NCI-H69 (cell line): ENCODE measurements at places on chromosomes 2 and 18.
A peak's percentile ranks its signal among the peaks of the same experiment; 100 is the strongest.

DNA sequence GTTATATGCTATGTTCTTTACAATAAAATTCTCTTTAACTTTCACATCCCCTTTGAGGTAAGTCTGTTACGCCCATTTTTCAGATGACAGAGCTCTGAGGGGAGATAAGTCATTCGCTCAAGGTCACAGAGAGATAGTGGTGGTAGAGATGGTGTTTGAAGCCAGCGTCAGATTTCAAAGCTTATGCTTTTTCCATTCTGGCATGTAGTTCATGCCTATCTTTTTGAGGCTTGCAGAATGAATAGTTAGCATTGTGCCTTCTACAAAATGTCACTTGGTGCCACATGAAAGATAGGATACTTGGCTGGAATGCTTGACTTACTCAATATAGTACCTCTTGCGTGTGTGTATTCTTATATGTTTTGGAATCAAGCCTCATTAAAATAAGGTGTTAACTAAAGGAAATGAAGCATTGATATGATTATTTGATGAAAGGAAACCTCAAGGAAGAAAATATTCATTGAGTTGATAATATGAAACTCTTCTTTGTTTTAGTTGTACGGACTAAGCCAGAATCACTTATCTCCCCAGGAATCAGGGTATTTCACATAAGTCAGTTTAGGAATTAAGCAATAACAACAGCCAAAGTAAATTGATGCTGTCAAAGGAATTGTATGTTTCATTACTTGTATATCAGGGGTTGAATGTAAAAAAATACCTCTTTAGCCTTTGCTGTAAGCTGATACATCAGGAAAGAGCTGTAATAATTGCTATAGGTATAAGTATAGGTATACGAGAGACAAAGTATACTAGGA lies 15.5 kb downstream of the SPATS2L start:
- DNase-seq: no peak

DNA sequence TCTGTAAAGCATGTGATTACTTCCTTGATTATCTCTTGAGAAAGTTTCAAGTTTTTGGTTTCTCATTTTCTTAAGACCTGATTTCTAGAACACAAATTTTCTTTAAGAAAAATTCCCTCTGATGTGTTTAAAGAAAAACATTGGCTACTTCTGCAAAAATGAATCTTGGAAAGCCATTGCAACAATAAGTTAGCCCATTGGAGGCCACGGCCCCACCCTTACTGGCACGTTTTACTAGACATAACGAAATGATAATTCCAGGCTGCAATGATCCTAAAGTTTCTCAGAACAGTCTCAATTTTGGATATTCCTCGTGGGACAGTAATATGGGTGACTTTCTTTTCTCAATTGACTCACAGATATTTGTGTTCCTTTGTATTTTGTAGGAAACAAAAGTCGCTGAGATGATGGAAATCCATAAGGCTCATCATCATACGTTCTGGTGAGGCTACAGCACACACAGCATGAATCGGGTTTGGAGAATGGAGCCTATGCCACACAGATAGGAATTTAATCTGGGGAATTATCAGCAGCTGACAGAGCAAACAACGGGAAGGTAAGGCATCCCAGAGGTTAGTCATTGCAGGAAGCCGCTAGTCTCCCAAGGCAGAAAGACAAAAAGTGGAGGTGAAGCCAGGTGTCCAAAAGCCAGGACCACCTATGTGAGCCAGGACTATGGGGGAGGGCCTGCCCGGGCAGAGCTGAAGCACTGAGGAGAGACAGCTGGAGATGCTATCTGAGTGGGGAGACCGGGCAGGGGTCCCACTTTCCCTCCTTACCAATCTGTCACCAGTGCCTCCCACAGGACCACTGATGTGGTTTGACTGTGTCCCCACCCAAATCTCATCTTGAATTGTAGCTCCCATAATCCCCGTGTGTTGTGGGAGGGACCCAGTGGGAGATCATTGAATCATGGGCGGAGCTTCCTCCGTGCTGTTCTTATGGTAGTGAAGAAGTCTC lies 35.9 kb downstream of the SOWAHC start:
- DNase-seq: no peak

DNA sequence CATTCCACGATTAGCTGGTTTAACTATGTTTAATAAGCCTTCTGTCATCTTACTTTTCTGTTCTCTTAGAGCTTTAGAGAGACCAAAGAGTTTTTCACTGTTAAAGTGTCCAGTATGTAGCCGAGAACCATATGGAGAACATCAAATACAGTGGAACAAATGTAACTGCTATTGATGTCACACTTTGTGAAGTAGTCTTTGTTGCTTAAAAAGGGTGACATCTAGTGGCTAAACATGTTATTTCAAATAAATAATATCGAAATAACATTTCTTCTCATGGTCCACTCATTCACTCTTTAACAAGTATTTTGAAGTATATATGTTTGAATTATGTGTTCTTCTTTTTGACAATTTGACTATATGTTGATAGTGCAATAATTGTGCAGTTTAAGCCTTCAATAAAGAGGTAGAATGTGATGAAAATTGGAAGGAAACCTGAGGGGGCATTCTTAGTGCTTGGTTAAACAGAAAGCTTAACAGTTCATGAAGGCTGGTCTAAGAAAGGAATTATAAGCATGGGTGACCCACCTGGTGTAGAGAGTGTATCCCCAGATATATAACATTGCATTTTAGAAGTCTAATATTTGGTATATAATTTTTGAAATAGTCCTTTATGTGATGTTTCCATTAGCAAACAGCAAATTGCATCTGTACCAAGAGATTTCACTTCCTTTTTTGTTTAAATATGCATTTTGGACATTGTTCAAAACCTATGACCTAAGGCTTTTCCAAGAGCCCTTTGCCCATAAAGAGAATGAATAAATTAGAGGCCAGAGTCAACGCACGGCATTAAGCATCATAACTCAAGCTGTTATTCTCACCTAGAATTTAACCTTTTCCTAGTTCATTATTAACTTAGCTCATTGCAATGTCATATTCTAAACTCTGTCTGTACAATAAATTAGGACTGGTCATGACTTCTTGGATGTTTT lies 112.1 kb downstream of the KYNU start:
- DNase-seq: peak; percentile 21

- DNase-seq: no peak
Measured at GRCh38 chr18:76502551-76502950, 7.5 kb upstream of the ZNF516 start.

DNA sequence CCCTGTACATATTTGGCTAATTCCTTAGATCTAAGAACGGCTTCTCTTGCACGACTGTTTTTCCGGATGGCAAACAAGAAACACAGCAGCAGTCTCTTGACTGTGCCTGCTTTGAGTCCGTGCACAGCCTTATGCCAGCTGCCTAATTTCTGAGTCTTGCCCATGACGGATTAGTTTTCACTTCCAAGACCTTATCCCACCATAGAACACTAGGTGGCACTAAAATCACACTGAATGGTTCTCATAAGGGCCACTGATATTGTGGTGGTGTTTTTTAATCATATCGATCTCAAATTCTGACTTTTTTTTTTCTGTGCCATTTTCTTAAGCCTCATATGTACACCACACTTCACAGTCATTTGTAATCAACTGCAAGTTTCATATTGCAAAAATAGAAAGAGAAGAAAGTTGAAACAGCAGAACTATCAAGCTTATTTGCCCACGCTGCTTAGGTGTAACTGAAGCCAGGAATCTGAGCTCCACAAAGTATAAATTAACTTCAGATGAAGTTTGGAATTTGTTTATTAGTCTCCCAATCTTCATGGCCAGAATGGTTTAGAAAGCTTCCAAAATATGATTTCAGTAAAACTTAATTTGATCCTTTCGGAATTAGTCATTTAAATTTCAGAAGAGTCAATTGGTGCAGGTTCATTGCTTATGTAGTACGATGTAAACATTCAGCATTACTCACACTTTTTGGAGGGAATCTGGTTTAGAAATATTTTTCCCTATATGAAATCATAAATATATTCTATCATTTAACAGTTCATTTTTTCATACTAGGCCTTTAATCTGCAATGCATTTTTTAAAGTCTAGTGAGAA lies 45.5 kb upstream of the SCN7A start:
- peak; percentile 80 for DNase-seq
